ENCODE measurements at places on chromosomes 2 and 18.

GRCh38 chr18:75592527-75592926, 165.0 kb upstream of the SMIM21 start:
- DNase-seq, result no peak

GRCh38 chr2:232393556-232393955, 13.1 kb upstream of the ALPG start:
- no peak for DNase-seq

- DNase-seq, result no peak
These were observed 146.8 kb downstream of the TGIF1 start for GRCh38 chr18:3596637-3597384.

DNA sequence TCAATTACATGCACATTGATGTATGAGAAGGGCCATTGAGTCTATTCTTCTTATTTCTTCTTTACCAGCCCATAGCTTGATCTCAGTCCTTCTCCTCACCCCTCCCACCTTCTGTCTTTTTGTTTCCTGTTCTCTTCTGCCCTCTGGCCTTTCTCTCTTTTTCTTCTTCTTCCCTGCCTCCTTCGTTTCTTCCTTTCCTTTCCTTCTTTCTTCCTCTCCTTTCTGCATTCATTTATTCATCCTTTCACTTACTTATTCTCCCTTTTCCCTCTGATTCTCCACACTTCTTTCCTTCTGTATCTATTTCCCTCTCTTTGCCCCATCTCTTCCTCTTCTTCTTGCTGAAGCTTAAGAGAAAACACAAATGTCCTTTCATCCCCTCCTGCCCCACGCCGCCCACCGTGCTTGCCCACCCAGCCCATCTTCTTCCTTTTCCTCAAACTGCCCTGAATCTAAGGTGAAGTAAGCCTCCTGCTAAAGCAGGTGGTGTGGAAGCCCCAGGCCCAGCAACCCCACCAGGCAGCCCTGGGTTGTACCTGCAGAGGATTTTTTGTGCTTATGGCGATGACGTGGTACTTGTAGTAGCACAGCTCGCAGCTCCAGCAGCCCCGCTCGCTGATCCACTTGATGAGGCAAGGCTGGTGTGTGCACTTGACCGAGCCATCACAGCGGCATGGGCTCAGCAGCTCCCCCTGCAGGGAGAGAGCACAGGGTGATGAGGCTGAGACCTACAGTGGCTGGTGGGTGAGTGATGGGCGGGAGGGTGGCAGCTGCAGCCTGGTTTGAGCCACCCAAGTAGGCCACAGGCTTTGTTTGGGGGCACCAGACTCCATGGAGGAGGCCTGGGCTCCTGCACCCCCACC, 89.0 kb downstream of the MARCHF4 start:
- no peak for DNase-seq

GRCh38 chr2:203463266-203463678, 71.8 kb downstream of the RAPH1 start:
- DNase-seq, result no peak

All from NCI-H446 treated with DMSO at 0.1 percent for 48 hours (cell line).